ENCODE measurements at places on chromosomes 7 and 10. TPM values are rescaled to one million over a fixed set of nuclear protein-coding genes. Genes with fewer than 3 reads are reported as not detected.

The FAM13C gene
- total RNA-seq, result 25.0 TPM

The PRSS58 gene
- total RNA-seq, result not detected

The PRKG1 gene
- total RNA-seq, result 20.0 TPM

The THNSL1 gene
- total RNA-seq, result 3.0 TPM

The PNLIPRP2 gene
- 1.6 TPM for total RNA-seq

The CDHR3 gene
- total RNA-seq, result 8.2 TPM

The MUC3A gene
- total RNA-seq, result 0.36 TPM

The SEC23IP gene
- total RNA-seq, result 45.6 TPM

Data from sciatic nerve (tissue), 2 donors.